ENCODE measurements at places on chromosomes 11 and 22.

DNA sequence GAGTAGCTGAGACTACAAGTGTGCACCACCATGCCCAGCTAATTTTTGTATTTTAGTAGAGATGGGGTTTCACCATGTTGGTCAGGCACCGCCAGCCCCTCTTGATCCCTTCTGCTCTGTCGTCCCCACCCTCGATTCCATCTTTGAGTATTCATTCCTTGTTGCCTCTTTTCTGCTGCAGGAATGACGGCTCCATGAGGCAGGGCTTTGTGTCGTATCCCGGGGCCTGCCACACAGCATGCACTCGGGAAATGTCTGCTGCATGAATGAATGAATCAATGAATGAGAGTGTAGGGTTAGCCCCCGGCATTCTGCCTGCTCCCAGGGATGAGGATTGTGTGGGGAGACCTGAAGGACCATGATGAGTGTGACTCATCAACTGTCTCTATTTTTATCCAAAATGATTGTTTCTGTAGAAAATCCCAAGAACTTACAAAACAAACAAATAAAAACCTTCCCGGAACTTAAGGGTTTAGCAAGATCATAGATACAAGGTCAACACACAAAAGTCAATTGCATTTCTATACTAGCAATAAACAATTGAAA is 54.6 kb upstream of the SLC22A12 start:
- DNase-seq = no peak

DNA sequence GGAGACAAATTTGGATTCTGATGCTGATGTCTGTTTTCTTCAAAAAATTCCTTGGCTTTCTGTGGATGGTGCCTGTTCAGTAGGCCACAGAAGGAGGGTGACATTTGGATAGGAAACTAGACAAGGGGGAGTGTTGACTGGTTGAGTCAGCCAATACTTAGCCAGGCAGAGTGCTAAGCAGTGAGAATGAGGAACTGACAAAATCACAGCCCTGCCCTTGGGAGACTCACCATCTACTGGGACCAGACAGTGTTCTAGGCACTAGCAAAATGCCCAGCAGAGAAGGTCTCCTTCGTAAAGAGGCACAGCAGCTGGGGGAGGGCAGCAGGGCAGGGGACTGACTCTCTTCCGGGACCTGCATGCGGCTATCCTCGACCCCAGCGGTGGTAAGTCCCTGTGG is 190.2 kb downstream of the DSCAML1 start:
- no peak for DNase-seq

DNA sequence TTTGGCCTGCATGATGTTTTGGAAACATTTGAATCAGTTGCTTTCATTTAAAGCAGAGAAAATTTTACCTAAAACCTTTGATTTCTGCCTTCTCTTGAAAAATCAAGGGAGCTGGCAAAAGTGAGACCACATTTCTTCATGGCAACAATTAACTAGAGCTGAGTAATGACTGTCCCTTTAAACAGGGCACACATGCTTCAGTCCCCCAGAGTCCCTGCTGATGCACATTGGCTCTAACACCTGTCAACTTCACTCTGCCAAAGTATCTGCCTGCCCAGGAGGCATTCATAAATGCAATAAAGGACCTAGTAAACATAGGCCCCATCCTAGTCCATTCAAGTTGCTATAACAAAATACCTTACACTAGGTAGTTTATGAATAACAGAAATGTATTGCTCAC is 87.1 kb upstream of the LDLRAD3 start:
- DNase-seq = no peak

GRCh38 chr22:49197505-49197904 is 630.2 kb downstream of the BRD1 start:
- DNase-seq = peak; percentile 21

DNA sequence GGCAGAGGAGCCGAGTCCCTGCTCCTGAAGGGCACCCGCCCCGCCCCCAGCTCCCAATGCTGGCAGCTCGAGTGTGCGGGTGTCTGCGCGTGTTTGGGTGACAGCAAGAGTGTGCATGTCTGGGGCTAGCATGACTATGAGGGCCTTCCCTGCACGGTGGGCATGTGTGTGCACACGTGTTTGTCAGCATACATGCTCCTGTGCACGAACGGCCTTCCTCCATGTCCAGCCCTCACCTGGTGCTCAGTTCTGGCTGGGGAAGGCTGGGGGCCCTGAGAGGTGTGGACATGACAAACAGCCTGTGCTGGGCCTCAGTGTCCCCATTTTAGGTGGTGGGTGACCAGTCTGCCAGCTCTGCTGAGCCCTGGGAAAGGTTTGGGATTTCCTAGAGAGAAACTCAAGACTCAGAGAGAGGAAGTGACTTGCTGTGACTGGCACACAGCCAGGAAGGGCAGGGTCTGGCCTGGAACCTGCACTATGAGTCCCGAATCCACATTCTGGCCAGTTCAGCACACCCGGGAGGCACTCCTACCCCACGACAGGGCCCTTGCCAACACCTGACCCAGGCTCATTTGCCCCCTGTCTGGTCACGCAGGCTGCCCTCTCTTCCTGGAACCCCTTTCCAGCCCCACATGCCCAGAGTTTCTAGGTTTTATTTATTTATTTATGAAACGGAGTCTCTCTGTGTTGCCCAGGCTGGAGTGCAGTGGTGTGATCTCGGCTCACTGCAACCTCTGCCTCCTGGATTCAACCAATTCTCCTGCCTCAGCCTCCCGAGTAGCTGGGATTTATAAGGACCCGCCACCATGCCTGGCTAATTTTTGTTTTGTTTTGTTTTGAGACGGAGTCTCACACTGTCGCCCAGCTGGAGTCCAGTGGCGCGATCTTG is 3.3 kb upstream of the SHISA8 start:
- DNase-seq = no peak

DNA sequence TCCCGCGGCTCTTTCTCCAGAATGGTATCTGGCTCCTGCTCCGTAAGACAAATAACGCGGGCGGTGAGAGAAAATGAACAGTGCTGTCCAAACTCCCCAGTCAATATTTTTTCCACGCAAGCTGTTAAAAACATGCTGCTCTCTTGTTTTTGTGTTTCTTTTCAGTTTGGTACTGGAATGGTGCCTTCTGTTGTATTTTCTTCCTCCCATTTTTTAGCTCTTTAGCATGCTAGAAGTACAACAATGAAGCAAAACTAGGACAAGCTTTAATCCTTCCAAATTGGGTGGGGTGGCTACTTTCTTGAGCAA is 599 bp upstream of the PPP2R1B start:
- peak; percentile 31 for DNase-seq

DNA sequence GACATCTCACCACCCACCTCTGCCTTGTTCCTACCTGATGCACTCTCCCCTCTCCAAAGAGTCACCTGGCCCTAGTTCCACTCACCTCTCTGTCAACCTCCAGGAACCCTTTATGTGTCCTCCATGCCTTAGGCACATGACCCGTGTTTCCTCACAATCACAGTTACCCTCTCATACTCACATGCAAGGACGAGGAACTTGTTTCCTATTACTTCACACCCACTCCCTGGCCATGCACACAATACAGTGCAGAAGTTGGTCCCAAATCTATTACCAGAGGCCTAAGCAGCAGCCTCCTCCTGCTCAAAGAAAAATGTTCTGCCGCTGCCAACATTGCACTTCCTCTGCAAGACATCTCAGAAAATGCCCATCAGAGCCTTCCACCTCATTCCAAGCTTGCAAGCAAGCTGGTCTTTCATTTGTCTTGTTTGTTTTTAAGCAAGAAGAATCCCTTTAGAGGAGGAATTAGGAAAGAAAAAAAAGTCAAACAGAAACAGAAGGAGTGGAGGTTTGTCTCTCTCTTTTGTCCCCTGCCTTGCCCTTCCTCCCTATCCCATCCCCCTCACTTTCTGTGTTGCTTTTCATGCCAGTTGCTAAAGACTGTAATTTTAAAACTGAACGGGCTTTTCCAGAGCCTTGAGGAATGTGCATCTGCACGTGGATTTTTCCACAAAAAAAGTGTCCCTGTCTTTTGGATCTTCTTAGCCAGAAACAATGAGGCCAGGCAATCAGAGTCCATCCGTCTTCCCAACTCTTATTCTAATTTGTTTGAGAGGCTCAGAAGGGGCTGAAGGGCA is 63.4 kb downstream of the KCNJ1 start:
- DNase-seq = no peak

DNA sequence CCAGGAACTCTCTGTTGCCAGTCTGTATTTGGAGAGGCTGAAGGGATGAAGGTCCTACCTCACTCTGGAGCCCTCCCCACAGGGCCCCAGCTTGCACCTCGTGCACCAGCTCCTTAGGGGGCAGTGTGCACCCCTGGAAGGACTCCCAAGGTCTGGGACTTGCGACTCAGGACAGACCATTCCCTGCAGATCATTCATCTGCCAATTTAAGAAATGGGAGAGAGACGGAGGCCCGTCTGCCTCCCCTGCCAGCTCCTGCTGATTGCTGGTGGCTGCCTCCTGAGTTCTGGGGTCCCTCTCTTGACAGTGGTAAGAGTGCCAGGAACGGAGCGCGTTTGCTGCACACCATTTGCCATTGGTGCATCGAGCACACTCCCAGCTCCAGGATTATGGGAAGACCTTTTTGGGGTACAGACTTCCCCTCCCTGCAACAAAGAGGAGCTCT is 27.4 kb upstream of the MALAT1 start:
- DNase-seq = no peak

All from spinal cord (tissue), 10 donors.